ENCODE measurements at places on chromosomes 7 and 10. TPM values are rescaled to one million over a fixed set of nuclear protein-coding genes. Genes with fewer than 3 reads are reported as not detected.

GRCh38 chr10:58189269-58189668 is 78.4 kb downstream of the IPMK start:
- peak; percentile 57 for DNase-seq

DNA sequence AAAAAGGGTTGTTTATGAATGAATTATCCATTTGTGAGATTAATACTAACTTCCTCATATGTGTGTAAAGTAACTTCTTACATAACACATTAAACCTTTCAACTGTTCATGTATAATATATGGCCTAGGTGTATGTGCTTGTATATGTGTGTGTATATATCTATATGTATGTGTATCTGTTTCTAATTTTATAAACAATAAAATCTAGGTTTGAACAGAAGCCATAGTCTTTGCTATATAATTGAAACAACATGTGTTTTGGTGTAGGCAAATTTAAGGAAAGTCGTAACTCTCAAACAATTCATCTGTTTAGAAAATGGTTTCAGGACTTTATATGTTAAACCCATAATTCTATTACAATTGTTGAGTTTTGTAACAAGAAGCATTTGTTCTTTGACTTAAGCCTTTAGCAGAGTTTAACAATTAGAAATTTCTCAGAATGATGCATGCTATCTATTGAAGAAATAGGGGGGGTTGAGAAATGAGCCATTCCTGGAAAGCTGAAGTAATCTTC is 103.3 kb downstream of the BBS9 start:
- no peak for DNase-seq

DNA sequence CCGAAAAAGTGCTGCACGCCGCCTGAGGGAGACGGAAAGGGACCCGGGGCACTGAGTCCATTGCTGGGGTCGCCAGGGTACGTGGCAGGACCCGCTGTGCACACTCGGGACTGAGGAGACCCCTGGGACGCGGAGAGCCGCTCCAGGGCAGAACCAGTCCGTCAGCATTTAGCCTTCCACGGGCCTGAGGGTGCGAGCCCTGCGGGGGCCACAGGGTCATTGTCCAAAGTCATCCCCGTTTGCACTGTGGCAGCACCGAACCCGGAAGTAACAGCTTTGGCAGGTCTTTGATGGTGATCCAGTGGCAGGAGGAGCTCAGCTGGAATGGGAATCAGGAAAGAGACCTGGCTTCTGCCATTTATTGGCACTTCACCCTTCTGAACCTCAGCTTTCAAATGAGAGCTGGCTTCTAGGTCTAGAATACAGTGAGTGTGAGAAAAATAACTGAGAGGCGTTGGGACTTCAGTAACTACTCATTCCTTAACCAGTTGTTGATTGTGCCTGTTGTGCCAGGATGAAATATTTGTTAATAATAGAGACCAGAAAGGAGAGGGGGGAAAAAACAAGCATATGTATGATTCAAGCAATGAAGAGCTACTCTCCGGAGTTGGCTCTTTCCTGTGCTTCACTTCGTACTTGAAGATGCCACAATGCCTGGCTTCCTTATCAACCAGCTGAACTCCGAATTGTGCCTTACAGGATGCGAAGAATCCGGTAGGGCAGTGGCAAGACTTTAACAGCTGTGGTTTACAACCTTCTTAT is 811 bp upstream of the ARHGAP12 start:
- peak; percentile 73 for DNase-seq

STRIP2 gene
- total RNA-seq = 0.58 TPM

MYH16 gene
- total RNA-seq = not detected

CDHR1 gene
- total RNA-seq = 0.32 TPM

GRCh38 chr7:79317728-79318127 is 135.7 kb downstream of the MAGI2 start:
- no peak for DNase-seq

DNA sequence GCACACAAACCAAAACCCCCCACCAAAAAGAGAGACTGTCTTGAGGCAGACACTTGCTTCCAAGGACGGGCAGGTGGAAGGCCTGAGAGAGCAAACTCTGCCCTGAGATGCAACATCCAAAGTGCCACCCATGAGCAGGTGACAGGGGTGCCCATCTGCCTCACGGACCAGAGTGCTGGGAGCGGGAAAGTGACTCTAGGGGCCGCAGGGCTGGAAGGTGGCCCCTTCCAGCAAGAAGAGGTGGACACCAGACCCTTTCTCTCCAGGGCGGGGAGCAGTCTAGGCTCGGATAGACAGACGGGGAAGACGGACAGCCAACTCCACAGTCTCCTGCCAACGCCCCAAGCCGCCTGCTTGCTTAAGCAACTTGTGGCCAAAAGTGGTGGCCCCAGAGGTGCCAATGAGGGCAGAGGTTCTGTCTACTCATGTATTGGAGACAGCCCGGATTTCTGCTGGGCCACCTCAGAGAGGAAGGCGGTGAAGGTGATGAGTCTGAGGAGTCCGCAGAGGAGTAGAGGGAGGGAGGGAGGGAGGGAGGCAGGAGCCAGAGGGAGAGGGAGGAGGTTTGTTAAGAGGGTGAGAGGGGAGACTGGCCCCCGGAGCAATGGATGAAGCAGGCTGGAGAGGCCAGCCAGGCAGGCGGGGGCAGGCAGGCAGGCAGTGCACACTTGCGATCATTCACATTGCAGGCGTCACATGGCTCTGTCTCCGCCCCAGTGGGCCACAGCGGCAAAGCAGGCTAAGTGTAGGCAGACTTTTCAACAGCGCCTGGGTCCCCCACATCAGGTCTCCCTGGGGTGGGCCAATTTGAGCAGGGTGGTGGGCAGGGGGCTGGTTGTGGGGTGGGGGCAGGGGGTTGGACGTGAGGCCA is 65.6 kb downstream of the SLC29A4 start:
- no peak for DNase-seq

DNA sequence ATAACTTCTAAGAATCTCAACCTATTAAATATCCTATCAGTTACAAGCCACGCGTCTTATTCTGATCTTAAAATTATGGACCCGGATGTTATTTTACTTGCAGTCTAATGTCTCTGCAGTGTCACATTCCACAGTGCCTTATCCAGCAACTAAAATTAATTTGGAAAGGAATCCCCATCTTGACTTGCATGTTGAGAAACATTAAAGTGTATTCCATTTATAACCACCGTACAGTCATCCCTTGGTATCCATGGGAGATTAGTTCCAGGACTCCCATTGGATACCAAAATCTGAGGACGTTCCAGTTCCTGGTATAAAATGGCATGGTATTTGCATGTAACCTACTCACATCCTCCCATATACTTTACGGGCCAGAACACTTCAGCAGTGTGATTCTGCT is 194.7 kb downstream of the ARHGAP21 start:
- DNase-seq = no peak

- no peak for DNase-seq
Observed at GRCh38 chr7:4436361-4436895, 245.7 kb upstream of the FOXK1 start.
